ENCODE measurements at places on chromosomes 5 and 9.

- no peak for DNase-seq
Observed at GRCh38 chr9:121996783-121997182, 96.3 kb downstream of the TTLL11 start.

- no peak for DNase-seq
Observed at GRCh38 chr5:162190-162564, 29.1 kb upstream of the LRRC14B start.

GRCh38 chr9:976943-977837 lies 735 bp downstream of the DMRT3 start:
- no peak for DNase-seq

DNA sequence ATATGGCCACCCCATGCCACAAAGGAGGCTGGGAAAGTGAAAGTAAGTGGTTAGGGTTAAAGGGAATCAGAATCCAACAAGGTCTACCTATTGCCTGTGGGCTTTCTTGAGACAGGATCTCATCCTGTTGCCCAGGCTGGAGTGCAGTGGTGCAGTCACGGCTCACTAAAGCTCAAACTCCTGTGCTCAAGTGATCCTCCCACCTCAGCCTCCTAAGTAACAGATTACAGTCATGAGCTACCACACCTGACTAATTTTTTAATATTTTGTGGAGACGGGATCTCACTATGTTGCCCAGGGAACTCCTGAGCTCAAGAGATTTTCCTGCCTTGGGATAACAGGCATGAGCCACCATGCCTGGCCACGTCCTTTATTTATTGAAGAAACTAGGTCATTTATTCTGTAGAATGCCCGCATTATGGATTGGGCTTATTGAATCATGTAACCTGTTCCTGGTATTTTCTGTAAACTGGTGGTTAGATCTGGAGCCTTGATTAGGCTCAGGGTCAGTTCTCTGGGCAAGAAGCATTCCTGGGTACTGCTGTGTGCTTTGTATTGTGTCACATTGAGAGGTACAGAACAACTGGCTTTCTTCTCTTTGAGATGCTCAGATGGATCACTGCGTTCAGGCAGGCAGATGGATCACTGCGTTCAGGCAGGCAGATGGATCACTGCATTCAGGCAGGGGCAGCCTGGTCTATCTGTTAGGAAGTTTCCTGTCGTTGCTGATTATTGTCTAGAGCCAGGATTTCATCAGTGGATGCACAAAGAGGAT lies 41.6 kb downstream of the ERGIC1 start:
- DNase-seq = no peak

DNA sequence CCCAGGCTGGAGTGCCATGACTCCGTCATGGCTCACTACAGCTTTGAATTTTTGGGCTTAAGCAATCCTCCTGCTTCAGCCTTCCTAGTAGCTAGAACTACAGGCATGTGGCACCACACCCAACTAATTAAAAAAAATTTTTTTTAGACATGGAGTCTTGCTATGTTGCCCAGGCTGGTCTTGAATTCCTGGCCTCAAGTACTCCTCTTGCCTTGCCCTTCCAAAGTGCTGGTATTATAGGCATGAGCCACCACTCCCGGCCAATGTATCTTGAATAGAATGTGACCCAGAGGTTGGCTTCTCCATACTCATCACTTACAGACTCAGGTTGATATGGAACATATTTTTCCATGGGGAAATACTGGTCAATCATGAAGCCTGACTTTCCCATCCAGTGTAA lies 51.2 kb upstream of the JAK2 start:
- no peak for DNase-seq

- DNase-seq = peak; percentile 96
Observed at GRCh38 chr9:70258692-70259511, at the start of gene SMC5. Gene SMC5, plus strand, starts transcription at chr9:70258978. Its CDS starts 101 bp downstream, at chr9:70259079.

- DNase-seq = no peak
Observed at GRCh38 chr9:23659346-23660006, 166.6 kb downstream of the ELAVL2 start.

- no peak for DNase-seq
Observed at GRCh38 chr5:389197-389821, 53.7 kb upstream of the EXOC3 start.

GRCh38 chr9:78238046-78239038 lies 2.5 kb downstream of the CEP78 start:
- DNase-seq = no peak

DNA sequence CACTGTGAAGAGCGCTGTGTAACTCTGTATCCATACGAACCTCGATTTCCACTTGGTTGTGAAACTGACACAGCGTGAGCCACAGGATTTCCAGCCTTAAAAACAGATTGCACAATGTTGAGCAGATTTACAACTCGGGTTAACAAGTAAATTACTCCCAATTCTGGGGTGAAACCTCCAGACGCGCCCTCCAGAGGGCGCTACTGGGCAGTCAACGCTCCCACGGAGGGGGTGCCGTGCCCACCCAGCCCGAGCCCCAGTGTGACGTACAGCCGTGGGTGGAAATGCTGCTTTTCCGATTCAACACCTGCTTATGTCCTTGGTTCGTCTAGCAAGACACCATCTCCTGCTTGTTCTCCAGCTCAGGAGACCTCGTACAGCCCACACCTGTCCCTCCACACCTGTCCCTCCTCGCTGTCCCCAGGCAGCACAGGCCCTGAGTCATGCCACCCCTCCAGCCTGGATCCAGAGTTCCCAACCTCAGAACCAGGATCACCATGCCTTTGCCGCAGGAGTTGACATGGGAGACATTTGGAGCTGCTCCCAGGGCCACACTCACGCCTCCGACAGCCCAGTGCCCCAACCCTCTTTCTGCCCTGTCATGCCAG lies 34.4 kb upstream of the SLC6A3 start:
- peak; percentile 80 for DNase-seq

GRCh38 chr5:133697536-133698258 lies 85.4 kb upstream of the FSTL4 start:
- DNase-seq = no peak

DNA sequence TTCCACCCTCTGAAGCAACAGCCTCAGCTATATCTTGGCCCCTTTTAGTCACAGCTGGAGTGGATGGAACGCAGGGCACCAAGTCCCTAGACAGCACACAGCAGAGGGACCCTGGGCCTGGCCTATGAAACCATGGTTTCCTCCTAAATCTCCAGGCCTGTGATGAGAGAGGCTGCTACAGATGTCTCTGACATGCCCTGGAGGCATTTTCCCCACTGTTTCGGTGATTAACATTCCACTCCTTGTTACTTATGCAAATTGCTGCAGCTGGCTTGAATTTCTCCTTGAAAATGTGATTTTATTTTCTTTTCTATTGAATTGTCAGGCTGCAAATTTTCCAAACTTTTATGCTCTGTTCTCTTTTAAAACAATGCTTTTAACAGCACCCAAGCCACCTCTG lies 384.8 kb downstream of the PRR16 start:
- no peak for DNase-seq

- DNase-seq = no peak
Observed at GRCh38 chr5:61327760-61328753, 4.0 kb upstream of the ZSWIM6 start.

DNA sequence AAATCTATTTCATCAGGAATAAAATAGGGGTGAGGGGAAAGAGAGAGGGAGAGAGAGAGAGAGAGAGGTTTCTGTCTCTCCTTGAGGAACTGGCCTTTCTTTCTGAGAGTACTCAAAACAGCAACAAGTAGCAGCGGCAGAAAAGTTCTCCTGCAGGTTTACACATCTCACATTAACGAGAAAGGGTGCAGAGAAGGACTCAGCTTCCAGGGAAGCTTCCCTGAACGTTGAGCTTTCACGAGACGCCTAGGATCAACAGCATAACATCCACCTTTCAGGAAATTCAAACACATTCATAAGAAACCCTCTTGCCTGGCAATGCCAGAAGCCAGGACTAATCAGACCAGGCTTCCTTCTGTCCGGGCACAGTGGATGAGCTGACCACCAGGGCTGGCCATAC lies 162.9 kb downstream of the ZDHHC21 start:
- DNase-seq = no peak

DNA sequence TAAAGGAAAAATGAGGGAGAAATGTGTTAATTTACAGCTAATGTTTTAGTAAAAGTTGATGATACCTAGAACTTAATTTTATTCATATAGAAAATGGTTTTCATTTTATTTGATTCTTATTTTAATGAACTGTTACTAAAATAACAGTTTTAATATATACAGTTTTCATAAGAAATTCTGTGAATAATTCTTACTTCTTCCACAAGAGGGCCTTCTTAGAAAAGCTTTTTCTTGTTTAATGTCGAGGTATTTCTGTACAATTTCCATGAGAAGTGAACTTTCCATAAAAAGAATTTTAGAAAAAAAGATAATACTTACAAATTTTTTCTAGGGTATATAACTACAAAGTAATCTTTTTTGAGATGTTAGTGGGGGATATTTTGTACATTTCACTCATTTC lies 73.9 kb downstream of the KLF9 start:
- peak; percentile 71 for DNase-seq

GRCh38 chr9:126791406-126792230 lies 13.2 kb upstream of the ZBTB43 start:
- no peak for DNase-seq

- DNase-seq = no peak
Observed at GRCh38 chr9:38250279-38251035, 142.0 kb upstream of the ALDH1B1 start.

DNA sequence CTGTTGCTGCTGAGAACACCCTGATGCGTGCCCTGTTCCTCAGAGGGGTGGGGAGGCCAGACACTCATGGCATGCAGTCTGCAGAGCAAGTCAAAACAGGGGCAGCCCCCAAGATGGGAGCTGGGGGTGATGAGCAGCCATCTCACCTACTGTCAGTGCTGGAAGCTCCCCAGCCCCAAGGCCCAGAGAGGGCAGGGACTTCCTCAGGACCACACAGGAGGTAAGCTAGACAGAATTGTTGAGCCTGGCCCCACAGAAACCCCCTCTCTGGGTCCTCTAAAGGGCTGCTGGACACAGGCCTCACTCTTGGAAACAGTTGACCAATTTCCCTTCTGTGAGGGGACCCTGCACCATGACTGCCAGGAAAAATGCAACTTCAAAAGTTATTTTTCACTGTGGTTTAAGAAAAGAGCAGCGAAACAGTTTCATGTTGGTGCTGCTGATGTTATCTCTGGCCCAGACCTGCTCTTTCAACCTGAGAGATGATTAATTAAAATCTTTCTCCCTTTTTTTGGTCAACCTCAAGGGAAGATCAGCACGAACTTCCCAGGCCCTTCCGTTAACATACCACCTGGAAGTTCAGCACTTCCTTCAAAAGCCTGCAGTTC lies 9.6 kb downstream of the CSF2 start:
- DNase-seq = no peak

- DNase-seq = no peak
Observed at GRCh38 chr9:120385606-120386389, 194.2 kb downstream of the CDK5RAP2 start.

DNA sequence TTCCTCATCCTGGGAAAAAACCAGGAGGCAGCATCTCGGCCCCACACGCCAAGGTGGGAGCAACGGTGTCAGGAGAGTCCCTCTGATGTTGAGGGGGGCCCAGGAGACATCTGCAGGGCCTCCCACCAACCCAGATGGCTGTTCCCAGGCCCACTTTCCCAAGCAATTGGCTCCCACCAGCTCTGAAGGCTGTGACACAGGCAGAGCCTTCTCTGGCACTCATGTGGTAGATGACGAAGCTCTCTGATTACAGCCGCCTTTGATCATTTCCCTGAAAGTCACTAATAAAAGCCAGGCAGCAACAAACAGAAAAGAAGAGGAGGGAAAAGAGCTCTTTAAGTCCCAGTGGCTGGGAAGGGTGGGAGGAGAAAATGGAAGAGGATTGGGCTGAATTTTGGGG lies 226.5 kb downstream of the CDK5RAP2 start:
- DNase-seq = no peak

DNA sequence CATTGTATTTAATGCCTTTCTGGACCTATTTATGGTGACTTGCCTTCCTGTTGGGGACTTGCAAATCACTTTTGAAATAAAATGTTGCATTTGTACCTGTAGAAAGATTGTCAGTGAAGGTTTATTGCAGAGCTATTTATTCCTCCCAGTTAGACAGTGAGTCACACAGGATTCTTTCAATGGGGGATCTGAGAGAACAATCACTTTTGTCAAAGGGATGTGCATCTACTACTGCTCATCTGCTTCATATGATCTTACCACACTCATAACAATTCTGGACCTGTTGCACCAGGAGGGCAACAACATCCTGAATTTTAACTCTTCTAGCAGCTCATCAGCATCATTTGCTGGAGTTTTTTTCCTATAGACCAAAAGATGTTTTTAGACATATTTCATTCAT lies 66.8 kb downstream of the FBXL7 start:
- no peak for DNase-seq

GRCh38 chr5:59529239-59529638 lies 364.3 kb downstream of the PDE4D start:
- no peak for DNase-seq

DNA sequence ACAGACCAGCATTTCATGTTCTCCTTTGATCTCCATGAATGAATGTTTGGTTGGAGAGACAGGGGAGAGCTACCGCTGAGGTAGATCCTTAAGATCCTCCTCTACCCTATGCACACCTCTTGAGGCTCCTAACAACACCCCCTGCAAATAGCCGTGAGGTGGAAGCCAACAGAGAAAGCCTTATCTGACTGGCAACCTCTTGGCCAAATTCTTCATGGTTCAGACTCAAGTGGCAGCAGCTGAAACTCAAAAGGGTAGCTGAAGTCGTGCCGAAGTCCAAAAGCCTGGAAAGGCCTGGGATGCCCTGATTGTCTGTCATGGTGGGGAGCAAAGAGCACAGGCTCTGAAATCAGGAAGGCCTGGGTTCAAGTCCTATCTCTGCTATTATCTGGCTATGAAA lies 184.9 kb downstream of the SEC61B start:
- no peak for DNase-seq

- DNase-seq = no peak
Observed at GRCh38 chr5:179730356-179730755, 2.3 kb upstream of the MAML1 start.

DNA sequence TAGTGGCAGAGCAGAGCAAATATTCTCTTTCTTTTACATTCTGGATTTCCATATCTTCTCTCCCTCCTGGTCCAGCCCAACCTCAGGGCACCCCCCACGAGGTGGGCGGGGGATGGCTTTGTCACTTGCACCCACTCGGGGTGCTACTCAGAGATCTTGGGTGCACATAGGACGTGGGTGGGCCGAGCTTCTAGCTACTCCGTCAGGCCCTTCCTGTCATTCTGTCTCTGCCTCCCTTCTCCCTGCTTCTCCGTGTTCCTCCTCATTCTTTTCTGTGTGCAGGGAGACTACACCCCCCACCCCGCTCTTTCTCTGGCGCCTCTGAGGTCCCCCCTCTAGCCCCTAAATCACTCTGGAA lies 19.5 kb downstream of the PCDHGC5 start:
- peak; percentile 80 for DNase-seq

DNA sequence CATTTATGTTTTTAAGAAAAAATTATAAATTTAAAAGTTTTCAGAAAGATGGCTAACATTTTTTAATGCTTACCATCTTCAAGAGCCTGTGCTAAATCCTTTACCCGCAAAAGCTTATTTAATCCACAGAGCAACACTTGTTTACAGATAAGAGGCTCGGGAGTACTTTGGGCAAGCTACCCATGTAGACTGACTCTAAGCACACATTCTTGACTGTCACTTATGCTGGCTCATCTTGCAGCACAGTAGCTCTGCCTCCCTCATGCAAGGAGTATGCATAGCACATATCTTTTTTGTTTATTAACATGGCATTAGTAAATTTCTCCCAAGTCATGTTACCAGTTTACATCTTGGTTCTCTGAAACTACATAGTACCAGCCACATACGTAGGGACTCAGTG lies 14.7 kb downstream of the SH3RF2 start:
- no peak for DNase-seq
